ENCODE measurements at places on chromosomes 2 and 18.

- DNase-seq = no peak
Measured at GRCh38 chr2:98470851-98471255, 26.2 kb downstream of the INPP4A start.

DNA sequence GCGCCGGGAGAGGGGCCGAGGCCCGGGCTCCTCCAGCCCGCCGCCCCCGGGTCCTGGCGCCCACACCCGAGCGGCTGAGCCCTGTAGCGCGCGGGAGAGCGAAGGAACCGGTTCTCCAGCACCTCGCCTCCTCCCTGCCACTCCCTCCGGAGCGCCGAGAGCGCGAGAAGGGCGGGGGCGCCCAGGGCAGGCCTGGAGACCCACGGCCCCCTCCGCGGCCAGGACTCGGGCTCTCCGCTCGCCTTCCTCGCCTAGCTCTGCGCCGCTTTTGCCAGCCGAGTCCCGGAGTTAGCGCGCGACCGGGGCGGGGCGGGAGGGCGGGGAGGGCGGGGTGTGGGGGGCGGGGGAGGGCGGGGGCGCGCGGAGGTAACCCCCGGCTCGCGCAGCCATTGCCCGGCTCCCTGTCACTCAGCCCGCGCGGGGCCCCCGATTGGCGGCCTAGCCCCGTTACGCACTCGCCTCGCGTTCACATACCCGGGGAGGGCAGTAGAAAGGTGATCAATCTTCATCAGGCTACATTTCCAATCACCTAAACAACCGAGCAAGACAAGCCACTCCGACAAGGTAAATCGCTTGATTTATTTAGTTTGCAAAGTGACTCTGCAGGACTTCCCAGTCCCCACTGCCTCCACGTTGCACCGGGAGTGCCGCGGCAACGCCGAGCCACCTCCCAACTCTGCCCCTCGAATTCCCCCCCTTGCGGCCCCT, at the start of gene OTX1:
OTX1 (plus strand) TSS at position 497 of the 708 bp plus-strand sequence. CDS start 2,161 bp downstream, outside the sequence.
- peak; percentile 47 for DNase-seq

- DNase-seq = no peak
Measured at GRCh38 chr2:121682396-121683298, 33.4 kb upstream of the CLASP1 start.

DNA sequence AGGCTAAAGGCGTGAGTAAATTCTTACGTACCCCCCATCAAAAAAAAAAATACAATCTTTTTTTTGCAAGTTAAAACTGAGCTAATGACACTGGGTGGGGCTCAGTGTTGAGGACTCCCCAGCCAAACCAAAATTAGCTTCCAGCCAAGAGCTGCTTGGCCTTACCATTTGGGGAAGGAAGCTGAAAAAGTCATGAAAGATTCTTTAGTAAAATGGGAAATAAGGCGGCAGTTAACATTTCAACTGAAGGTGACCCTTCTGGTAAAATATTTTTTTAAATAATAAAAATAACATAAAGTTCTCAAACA, 16.4 kb downstream of the SMAD7 start:
- DNase-seq = no peak

DNA sequence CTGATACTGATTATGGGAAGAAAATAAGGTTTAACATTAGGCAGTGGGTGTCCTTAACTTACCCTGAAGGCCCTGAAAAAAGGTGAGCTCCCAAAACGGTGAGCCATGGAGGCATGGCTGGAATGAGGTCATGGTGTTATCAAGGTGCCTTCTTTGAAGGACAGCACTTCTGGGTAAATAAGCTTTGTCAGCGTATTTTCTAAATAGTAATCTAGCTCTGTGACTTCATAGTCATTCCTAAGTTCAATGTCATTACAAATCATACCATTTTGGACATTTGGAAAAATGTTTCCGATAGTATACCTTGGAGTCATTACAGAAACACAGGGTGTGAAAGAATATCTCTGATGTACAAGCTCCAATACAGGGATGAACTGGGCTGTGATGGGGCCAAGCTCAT, 35.2 kb upstream of the CNGA3 start:
- DNase-seq = no peak

DNA sequence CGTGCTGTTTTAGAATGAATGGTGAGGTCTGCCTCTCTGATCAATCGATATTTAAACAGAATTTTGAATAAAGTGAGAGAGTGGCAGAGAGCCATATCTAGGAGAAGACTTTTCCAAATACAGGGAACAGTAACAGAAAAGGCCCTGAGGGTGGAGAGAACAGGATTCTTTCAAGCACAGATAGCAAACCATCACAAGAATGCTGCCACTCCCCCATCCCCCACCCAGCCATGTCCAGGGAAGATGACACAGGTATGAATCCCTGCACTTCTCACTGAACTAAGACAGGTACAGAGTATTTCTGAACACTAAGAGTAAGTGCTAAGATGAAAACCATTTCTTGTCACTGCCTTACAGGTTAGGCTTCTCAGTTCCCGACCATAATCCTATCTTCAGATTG, 23.6 kb downstream of the LRATD1 start:
- no peak for DNase-seq

DNA sequence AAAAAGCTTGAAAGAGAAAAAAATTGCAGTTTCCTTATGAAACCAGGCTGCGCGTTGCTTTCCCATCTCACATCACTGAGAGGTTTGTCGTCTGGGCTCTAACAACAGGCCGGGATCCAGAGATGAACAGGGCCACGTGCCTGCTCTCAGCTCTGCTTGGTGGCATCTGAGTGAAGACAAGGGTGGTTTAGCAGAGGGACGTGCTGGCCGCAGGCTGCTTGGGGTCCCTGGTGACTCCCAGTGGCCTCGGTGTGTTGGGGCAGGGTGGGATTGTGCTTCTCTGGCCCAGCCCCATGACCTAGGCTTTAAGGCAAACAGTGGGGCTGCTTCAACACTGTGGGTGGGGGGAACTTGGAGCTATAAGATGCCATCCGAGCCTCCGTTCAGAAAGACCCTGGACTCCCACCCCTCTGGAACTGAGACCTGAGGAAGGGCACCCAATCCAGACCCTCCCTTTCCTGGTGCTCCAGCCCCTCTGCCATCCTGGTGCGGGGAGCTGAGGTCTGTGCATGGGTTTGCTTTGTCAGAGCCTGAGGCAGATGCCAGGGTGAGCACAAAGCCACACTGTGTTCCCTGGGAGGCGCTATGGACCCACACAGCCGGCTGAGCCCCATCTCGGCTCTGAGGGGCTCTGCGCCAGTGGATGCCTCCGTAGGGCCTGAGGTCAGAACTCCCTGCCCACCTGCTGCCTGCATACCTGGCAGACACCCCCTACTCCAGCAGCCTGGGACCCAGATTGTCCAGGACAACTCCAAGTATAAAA, 18.4 kb upstream of the HPCAL1 start:
- DNase-seq = no peak

- DNase-seq = no peak
Measured at GRCh38 chr2:10211844-10212422, 89.4 kb downstream of the RRM2 start.

- DNase-seq = no peak
Measured at GRCh38 chr18:22452226-22452668, 34.5 kb upstream of the CTAGE1 start.

DNA sequence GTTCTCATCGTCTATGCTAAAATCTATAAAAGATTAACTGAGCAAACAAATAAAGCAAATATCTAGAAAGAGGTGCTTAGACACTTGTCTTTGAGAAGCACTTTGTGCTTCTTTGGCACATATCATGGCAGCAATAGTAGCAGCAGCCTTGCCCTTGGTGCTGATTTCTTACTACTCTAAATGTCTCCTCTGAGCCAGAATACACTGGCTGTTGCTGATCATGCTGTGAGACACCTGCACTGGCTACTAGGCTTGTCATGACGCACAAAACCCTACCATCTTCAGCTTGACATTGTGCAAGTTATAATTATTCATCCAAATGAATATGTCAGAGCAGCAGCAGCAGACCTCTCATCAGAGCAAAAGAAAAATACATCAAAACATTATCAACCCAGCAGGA, 46.7 kb downstream of the FANCL start:
- no peak for DNase-seq

DNA sequence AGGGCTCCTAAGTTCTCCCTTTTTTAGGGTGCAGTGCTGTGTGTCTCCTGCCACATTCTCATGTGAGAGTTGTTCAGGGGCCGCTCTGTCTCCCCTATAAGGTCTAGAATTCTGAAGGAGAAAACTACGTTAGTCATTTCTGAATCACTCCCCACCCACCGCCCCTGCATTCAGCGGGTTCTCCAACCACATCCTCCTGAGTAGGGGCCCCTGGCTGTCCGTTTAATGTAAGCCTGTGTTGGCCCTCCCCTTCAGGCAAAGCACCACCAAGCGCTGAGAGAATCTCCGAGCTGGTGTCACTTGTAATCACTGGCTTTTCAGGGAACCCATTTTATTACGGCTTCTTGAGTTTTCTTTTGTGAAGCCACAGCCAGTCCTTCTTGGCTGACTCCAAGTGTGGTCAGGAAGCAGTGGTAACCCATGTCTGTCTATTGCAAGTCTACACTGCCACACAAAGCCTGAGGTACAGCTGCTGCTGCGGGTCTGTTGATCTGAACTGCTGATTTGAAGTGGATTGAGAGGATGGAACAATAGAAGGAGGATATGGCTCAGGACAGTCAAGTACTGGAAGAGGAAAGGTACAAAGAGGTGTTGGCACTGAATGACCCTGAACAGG, 16.9 kb downstream of the LCT start:
- DNase-seq = peak; percentile 81

DNA sequence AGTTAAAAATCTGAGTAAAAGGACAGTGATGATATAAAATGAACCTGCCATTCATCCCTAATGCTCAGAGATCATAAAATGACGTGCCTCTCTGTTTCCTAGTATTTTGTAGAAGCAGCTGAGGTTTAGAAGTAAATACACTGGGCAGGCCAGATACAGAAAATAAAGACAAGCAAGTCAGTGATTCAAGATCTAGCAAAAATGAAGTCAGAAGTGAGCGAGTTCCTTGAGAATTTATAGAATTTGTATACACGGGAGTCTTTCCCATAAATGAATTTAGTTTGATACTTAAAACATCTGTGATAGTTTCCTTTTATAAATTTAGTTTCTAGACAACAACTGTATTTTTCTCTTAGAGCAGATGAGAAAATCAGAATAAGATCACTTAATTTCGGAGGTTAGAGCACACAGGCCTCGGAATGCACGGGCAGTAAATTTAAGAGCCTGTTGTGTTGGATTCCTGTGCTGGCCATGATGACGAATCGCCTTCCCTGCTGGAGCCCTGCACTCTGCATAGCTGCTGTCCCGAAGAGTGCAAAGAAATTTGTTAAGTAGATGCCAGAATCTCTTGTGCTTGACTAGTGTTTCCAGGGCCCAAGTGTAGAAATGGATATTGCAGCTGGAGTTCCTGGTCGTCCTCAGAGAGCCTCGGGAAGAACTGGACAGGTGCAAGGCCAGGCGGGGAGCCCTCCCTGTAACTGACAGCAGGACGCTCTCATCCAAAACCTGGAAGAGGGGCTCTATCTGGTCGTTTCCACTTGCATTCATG, 83.7 kb upstream of the RBM44 start:
- no peak for DNase-seq

DNA sequence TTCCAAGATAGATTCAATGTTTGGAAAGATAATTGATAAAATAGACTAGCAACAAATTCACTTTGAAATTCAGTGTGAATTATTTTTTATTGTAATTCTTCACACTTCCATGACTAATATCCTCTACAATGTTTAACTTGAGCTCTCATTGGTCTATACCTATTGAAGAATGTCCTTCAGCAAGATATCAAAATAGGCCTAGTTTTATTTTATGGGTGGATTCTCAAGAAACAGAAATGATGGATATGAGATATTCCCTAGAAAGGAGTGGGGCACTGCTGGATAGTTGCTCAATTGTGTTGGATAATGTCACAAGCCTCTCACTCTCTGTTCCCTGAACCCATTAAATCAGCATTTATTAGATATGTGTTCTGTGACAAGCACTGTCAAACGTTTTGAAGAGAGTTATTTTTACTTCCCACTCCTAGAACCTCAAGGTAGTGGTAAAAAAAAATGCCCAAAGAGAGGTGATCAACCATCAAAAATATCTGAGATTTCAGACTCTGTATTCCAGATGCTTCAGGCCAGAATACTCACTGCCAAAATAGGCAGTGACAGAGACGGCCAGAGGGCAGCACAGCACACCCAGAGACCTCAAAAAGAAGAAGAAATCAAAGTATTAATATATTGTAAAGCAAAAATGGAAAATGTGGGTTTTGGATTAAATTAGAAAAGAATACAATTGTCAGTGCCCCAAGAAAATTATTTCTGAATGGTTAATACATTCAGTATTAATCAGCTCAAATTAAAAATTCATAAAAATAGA, 87.5 kb downstream of the TRIB2 start:
- DNase-seq = no peak

GRCh38 chr2:168948621-168949212, 47.6 kb downstream of the G6PC2 start:
- DNase-seq = no peak

DNA sequence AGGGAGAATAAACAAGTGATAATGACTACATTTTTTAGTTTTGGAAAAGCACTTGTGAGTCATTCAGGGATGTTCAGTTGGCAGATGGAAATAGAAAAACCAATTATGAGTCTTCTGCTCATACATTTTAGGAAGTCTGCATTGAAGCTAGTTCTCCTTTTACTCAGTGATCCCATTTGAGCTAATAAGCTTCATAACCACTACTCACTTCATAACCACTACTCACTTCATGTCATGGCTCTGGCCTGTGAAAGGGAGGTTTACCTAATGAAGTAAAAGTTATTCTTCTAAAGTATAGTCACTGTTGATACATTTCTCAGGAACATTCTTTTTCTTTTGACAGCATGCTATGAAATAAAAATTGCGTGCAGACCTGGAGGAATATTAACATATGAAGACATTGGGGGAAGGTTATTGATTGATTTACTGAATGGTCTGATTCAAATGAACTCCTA, 948.7 kb downstream of the TSN start:
- no peak for DNase-seq

Measured in activated naive CD4-positive, alpha-beta T cell treated with anti-CD3 and anti-CD28 coated beads, Interleukin-2, amount 50 U/mL, for 16 hours (primary cell).